ENCODE measurements at places on chromosomes 3 and 15.

DNA sequence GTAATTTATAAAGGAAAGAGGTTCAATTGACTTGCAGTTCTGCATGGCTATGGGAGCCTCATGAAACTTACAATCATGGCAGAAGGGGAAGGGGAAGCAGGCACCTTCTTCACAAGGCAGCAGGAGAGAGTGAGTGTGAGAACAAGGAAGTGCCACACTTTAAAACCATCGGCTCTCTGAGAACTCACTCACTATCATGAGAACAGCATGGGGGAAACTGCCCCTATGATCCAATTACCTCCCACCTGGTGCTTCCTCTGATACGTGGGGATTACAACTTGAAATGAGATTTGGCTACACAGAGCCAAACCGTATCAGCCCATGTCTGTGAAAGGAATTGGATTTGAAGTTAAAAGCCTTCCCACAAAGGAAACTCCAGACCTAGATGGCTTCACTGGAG is 39.1 kb downstream of the TKT start:
- DNase-seq = no peak

GRCh38 chr3:77370413-77370812 is 330.5 kb downstream of the ROBO2 start:
- DNase-seq = no peak

DNA sequence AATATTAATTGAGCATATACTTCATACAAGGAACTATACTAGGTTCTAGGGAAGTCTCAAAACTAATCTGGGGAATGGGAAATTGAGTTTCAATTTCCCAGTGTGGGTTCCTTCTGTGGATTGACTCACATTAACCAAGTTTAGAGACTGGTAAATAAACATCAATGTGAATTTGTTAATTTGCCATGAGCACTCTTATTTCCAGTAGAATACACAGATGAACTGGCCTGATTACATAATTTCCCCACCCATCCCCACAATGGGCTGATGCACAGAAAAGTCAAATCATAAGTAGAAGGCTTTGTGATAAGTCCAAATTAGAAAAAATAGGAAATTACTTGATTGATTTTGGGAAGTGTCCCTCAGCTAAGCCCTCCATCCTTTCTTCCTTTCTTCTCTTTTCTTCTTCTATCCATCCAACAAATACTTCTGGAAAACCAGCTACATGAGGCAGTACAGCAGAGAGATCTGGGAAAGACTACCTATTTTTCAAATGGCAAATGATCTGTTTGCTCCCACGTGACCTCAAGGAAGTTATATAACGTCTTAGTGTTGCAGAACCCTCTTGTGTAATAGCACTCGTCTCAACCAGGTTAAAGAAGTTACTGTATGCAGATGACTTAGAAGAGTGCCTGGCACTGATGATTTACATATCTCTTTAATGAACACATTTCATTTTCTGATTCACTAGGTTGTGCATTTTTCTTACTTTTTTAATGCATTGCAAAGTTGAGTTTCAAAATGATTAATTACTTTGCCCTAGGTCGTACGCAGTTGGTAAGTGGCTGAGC is 312.3 kb downstream of the SV2B start:
- DNase-seq = no peak

- DNase-seq = no peak
Measured at GRCh38 chr15:81950841-81951414, 94.9 kb downstream of the MEX3B start.

DNA sequence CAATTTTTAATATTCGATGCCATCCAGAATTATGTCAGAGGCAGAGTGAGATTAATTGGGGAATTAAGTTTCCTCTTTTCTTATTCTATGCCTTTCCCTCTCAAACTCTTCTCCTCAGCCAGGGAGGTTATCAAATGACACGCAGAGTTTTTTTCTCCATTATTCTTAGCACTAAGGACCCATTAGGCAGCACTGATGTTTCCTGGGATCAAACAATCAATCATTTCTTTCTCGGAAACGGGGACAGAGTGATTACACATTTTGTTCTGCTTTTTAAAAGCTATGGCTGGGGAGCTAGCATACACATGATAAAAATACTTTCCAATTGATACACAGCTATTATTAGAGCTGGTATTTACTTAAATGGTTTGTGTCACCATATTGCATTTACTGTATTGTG is 35.3 kb upstream of the PSMD6 start:
- DNase-seq = no peak

DNA sequence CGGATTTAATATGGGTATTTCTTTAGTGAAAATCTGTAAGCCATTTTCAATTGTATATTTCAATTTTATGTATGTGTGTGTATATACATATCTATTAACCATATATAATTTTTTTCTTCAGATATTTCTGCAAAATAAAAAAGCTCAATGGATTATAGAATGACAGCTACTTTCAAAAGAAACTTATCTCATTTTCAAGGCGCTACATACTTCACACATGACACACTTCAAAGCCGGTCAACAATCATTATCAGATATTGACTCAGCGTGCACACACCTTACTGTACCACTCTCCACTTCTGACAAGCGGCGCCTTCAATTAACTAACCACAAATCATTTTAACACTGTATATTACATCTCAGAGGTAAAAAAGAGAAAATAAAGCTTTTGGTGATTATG is 39.6 kb downstream of the ATP13A3 start:
- DNase-seq = no peak

DNA sequence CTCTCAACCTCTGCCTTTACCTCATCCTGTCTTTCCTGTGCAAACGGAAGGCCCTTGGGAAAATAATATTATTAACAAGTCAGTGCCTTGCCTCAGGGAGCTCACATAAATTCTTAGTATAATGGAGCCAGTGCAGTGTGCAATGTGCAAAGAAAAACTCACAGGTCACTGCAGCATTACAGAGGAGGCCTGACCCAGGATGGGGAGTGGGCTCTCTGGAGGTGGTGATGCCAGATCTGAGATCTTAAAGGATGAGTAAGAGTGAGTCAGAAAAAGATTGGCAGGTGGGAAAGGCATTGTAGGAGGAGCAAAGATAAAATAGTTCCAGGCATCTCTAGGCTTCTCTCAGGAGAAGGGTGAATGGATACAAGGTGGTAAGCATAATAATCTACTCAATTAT is 185.6 kb upstream of the ADAMTS9 start:
- DNase-seq = no peak

- DNase-seq = no peak
Measured at GRCh38 chr3:105746231-105746996, 122.4 kb downstream of the CBLB start.

- DNase-seq = peak; percentile 64
Measured at GRCh38 chr3:44235604-44236484, 5.8 kb upstream of the TOPAZ1 start.

DNA sequence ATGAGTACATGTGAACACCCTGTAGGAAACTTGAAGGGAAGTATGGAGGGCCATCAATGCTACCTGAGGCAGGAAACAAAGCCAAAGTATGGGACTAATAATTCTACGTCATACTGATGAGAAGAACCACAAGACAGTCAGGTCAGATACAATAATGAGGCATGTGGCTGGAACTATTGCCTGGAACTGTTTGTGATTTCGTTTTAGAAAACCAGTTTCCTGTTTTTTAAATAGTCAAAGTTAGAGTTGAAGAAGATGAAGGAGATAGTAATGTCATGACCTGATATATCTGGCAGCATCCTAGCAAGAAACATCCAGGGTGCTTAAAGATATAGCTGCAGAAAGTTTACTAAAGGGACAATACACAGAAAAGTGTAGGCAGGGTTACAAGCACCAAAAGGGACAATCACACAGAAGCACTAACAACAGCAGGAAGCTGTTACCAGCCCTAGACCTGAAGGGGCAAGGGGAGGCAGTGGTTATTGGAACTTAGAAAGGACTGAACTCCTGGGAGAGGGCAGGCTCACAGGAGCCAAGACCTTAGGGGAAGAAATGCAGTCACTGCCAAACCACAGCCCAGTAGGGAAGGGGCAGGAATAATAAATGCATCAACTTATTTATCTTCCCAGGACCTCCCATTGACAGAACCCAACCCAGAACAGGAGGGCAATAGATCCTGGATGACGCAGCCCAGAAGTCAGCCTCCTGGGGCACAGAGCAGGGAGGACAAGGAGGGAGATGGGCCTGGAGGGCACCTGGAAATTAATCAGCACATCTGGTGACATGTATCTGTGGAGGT is 302.1 kb upstream of the STT3B start:
- DNase-seq = peak; percentile 52

- peak; percentile 50 for DNase-seq
Measured at GRCh38 chr3:32780735-32781210, 37.0 kb upstream of the TRIM71 start.

- DNase-seq = no peak
Measured at GRCh38 chr15:52808996-52809395, 18.9 kb upstream of the ONECUT1 start.

DNA sequence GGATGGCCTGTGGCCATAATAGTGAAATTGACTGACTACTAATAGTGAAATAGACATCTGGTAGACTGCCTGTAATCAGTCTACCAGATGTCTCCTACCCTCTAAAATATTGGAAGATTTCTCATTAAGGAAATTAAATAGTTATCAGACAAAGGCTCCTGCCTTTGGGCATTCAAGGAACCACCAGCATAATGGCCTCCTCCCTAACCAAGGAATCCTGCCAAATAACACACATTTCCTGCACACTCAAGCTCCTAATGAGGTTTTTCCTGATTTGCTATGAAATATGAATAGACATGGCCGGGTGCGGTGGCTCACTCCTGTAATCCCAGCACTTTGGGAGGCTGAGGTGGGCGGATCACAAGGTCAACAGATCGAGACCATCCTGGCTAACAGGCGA is 14.6 kb downstream of the NUSAP1 start:
- DNase-seq = no peak

GRCh38 chr3:117628823-117629291 is 919.3 kb downstream of the TUSC7 start:
- DNase-seq = no peak

DNA sequence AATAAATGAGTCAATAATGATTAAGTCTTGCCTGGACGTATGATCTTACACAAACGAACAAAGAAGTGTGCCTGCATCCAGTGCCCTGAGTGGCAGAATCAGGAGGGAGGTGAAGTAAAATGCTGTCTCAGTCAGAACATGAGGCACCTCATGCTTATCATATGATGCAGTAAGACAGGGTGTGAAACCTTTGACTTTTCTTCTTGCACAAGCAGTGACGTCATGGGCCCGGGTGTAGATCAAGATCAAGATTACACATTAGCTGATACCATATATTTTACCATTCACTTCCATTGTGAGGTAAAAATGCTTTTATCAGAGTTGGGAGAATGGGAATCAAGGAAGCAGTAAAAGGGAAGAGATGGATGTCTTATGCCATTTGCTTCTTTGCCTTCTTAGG is 291.6 kb upstream of the PLSCR5 start:
- DNase-seq = no peak

DNA sequence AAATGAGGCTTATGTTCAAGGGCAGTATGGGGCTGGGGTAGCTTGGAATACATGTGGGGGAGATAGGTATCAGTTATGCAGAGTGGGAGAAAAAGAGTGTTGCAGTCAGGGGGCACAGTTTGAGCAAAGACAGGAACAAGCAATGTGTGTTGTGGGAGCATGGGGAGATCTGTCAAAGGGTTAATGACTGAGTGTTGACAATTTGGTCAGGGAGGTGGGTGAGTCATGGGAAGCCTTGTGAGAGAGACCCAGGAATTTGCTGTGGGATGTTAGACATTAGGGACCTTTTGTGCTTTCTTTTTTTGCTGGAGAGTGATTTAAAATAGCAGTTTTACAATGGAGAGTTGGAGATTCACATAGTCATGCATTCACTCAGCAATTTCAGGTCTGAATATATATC is 221.6 kb upstream of the NR2E3 start:
- no peak for DNase-seq

- DNase-seq = no peak
Measured at GRCh38 chr3:69838217-69838616, 99.0 kb downstream of the MITF start.

- no peak for DNase-seq
Measured at GRCh38 chr3:122688996-122689395, 8.4 kb downstream of the PARP14 start.

GRCh38 chr3:66372681-66373350 is 128.0 kb downstream of the LRIG1 start:
- DNase-seq = no peak

DNA sequence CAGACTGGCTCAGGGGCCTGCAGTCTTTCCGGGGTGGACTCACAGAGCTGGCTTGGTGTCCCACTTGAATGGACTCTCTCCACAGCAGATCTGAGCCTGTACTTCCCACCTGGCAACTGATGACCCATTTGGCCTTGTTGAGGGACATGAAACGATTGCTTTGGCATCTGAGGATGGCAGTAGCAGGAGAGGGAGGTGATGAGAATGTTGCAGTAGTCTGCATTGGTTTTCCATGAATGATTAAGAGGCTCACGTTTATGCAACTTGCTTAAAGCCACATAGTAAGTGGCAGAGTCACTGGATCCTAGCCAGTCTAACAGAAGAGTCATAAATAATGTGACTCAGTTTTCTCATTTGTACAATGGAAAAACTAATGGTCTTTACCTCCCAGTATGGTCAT is 21.9 kb downstream of the IL20RB start:
- no peak for DNase-seq

DNA sequence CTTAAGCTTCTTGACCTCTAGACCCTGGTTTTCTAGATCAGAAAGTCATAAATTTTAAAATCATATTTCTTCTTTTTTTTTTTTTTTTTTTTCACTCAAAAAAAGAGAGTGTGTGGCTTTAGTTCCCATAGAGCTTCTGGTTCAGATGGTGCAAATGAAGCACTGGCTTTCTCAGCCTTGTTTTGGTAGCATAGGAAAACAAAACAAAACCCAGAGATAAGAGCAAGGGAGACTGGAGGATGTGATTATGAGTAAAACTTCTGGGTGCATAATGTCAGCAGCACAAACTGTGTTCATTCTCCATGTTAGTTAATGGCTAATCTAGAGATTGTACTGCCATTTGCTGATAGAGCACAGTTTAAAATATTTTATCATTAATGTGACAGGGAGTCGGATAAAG is 55.4 kb downstream of the RARB start:
- no peak for DNase-seq

DNA sequence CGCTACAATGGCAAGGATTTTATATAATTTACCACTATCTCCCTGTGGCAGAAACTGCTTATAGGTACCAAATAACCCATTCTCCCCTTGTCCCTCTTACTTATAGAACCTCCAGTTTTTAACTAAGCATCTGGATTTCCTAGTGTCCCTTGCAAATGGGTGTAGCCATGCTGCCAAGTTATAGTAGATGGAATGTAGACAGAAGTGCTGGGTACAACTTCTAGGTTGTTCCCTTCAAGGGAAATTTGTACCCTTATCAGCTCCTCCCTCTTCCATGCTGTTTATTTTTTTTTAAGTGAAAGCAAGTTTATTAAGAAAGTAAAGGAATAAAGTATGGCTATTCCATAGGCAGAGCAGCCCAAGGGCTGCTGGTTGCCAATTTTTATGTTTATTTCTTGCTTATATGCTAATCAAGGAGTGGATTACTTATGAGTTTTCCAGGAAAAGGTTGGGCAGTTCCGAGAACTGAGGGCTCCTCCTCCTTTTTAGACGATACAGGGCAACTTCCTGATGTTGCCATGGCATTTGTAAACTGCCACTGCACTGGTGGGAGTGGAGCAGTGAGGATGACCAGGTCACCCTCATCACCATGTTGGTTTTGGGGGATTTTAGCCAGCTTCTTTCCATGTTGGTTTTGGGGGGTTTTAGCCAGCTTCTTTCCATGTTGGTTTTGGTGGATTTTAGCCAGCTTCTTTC is 40.1 kb upstream of the TM4SF19 start:
- no peak for DNase-seq

All from GM12865 (cell line).